ENCODE measurements at places on chromosomes 1 and 21. TPM values are rescaled to one million over a fixed set of nuclear protein-coding genes. Genes with fewer than 3 reads are reported as not detected.

The POU3F1 gene
- 0.11 TPM for total RNA-seq

The THAP3 gene
- total RNA-seq = 12.5 TPM

The PRAMEF10 gene
- total RNA-seq = not detected

The LORICRIN gene
- not detected for total RNA-seq

The TOR1AIP1 gene
- total RNA-seq = 41.9 TPM

The LCE1F gene
- not detected for total RNA-seq

The GBP7 gene
- total RNA-seq = not detected

The HP1BP3 gene
- total RNA-seq = 110 TPM

Measured in Right ventricle myocardium inferior (tissue), 1 donor.